ENCODE measurements at places on chromosomes 3 and 15.
A peak's percentile ranks its signal among the peaks of the same experiment; 100 is the strongest.

- DNase-seq = no peak
Observed at GRCh38 chr3:102105193-102105592, 255.9 kb downstream of the NFKBIZ start.

GRCh38 chr3:24270204-24270691 is 224.4 kb downstream of the THRB start:
- DNase-seq = no peak

GRCh38 chr3:192933779-192934460 is 16.3 kb upstream of the MB21D2 start:
- DNase-seq = no peak

DNA sequence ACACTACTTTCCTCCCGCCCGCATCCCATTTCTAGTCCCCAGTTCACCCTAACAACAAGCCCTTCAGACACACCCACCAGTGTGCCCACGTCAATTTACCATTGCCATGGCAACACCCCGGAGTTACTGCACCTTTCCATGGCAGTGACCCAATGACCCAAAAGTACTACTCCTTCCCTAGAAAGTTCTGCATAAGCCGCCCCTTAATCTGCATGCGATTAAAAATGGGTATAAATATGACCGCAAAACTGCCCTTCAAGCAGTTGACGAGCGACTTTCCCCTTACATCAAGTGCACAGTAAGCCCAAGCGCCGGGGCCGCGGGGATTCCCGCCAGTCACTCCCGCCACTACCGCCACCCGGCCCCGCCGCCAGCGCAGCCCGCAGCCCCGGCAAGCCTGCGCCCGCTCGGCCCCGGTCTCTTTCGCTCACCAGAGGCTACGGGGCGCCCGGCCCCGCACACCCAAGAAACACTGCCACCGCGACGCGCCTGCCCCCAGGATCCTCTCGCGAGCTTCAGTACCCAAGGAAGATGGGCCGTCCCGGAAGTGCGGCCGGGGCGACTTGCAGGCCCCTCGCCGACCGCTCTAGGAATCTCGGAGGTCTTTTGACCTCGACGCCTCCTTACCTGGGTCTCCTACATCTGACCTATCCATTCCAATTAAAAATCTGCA is 27.2 kb upstream of the ZNF502 start:
- DNase-seq = peak; percentile 4

GRCh38 chr3:189737071-189737470 is 105.9 kb downstream of the TP63 start:
- DNase-seq = no peak

- no peak for DNase-seq
Observed at GRCh38 chr3:47813551-47814177, 10.7 kb downstream of the DHX30 start.

DNA sequence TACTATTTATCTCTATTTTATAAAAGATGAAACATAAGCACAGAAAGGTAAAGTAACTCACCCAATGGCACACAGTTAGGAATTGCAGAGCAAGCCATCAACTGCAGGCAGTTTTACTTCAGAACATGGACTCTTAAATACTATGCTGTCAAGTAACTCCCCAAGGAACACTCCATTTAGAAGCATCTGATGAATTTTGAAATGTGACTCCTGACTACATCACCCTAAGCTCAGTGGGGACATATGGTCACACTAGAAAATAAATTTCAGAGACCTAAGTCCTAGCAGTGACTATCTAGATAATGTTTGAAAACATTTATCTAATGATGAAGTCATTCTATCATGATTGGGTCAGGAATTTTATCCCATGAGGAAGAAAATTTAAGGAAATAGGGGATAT is 272.8 kb upstream of the ARRDC4 start:
- DNase-seq = no peak

GRCh38 chr3:136696797-136697196 is 55.4 kb downstream of the STAG1 start:
- no peak for DNase-seq

- DNase-seq = no peak
Observed at GRCh38 chr15:99671926-99672635, 61.2 kb downstream of the LYSMD4 start.

GRCh38 chr3:4795905-4796304 is 183.3 kb upstream of the BHLHE40 start:
- DNase-seq = no peak

- DNase-seq = no peak
Observed at GRCh38 chr15:43518197-43518761, 871 bp downstream of the MAP1A start.

DNA sequence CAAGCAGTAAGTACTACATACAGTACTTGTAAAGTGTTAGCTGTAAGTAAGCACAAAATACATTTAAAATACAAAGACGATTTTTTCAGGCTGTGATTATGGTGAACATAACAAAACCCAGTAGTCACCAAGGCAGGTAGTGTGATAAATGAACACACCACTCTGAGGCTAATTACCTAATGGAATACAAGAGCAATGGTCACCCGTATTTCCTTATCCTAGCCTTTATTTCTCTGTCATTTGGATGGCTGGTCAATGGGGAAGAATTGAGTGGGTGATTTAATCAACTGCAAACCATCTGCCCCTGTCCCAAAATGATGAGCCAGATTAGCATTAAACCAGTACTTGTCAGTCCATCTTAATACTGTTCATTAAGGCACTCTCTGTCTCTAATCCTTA is 89.2 kb upstream of the CGNL1 start:
- DNase-seq = no peak

- no peak for DNase-seq
Observed at GRCh38 chr3:79018265-79018664, 749.5 kb downstream of the ROBO1 start.

- DNase-seq = no peak
Observed at GRCh38 chr15:66151809-66152208, 101.7 kb downstream of the MEGF11 start.

GRCh38 chr3:189301479-189301878 is 129.7 kb downstream of the TPRG1 start:
- DNase-seq = no peak

GRCh38 chr3:63193647-63194046 is 84.5 kb upstream of the SYNPR start:
- no peak for DNase-seq

DNA sequence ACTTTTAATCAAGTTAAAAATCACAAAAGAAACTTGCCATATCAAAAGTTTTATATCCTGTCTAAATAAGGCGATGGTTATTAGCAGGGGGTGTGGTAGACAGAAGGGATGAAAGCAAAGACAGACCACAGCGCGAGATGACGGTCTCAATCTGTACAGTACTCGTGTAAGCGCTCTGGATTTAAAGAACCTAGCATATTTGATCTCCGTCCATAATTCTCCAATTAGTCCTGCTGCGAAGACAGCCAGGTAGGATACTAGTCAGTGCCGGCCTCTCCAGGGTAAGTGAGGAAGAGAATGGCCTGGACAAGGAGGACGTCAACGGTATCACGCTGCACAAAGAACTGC is 701 bp downstream of the SGO1 start:
- DNase-seq = peak; percentile 5

DNA sequence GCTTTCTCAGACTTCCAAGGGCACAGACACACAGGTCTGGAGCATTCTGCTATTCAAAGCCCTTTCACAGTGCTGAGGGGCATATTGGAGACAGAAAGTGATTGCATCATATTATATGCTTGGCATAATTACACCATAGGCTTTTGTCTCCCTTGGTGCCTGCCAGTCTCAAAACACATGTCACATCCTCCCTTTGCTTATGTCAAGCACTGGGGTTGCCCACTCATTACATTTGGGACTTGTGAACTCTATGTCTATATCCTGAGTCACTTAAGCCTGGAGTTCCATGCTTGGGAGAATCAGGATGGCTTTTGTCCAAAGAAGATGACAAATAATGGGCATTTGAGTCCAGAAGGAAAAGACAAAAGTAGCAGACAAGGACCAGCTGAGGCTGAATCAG is 12.3 kb upstream of the PDZRN3 start:
- DNase-seq = no peak

- DNase-seq = no peak
Observed at GRCh38 chr15:52406601-52407000, 111.0 kb upstream of the MYO5C start.

GRCh38 chr3:115728013-115728412 is 104.7 kb downstream of the GAP43 start:
- DNase-seq = no peak

DNA sequence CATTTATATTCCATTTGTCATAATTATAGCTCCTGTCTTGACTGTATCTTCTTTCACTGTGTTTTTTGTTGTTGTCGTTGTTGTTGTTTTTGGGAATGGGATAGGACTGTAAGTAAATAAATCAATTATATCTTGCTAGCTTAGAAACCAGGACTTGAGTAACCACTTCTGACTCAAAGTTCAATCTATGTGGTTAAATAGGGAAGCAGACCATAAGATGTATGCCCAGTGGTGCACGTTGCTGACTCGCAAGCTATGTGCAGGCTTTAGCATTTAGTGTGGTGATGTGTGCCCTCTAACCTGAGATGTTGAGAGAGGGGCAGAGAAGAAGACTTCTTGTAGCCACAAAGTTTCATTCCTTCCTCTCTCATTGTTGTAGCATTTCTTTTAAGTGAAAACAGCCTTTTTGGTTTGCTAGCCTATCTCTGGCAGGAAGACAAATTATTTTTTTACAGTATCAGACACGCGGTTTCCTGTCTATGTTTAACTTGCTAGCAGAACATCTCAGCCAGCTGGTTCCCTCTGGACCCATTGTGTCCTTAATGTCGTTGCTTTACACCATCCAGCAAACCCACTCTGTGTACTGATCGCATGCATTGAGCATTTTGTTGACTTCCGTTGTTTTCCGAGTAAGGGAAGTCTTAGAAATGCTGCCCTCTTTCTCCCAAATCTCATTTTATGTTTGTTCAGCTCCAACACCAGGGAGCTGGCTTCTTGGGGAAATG is 52.1 kb downstream of the TGFBR2 start:
- DNase-seq = peak; percentile 43

DNA sequence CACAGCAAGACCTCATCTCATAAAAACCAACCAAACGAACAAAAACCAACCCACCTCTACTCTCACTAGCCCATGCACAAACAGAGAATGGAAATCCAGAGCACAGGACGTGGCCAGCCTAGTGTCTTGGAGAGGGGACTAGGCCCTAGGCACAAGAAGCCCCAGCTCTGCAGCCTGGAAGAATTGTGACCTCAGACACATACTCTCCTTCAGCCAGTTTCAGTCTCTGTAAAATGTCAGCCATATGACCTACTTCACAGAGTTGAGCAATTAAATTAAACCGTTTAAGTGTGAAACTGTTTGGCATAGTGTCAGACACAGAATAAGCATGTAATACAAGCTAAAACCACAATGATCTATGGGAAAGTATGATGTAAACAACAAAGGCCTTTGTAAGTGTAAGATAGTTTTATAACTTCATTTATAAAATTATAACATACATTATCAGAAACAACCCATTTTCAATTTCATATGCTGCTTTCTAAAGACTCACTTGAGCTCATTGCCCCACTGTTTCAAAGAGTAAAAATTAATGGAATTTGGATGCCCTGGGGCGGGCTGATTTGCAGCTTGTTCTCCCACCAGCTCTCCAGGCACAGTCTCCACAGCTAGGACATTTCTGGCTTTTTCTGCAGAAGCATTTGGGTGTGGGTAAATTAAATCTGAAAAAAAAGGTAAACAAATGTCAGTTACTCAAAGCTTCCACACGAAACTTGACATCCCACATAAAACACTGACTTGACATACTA is 32.9 kb downstream of the TBC1D2B start:
- no peak for DNase-seq

- no peak for DNase-seq
Observed at GRCh38 chr3:65284961-65285360, 597.2 kb upstream of the ADAMTS9 start.

DNA sequence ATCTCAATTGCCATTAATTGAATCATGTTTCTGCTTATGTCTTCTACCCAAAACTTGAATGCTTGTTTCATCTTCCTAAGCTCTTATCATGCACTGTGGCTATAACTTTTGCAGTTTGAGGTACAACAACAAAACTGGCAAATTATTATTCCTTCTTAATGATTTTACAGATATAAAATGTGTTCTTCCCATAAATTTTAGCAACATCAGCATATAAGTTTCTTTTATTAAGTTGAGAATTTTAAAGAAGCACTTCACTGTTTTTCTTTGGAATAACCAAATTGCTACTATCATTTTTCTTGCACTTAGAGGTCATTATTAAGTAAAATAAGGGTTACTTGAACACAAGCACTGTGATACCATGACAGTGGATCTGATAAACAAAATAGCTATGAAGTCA is 862.6 kb upstream of the CADM2 start:
- no peak for DNase-seq

- no peak for DNase-seq
Observed at GRCh38 chr3:150059729-150060128, 89.0 kb upstream of the PFN2 start.

GRCh38 chr15:73908030-73908821 is 18.0 kb upstream of the LOXL1 start:
- peak; percentile 67 for DNase-seq

- no peak for DNase-seq
Observed at GRCh38 chr3:49454898-49455681, 15.0 kb upstream of the DAG1 start.

- DNase-seq = no peak
Observed at GRCh38 chr3:2934541-2934940, 175.6 kb downstream of the IL5RA start.

DNA sequence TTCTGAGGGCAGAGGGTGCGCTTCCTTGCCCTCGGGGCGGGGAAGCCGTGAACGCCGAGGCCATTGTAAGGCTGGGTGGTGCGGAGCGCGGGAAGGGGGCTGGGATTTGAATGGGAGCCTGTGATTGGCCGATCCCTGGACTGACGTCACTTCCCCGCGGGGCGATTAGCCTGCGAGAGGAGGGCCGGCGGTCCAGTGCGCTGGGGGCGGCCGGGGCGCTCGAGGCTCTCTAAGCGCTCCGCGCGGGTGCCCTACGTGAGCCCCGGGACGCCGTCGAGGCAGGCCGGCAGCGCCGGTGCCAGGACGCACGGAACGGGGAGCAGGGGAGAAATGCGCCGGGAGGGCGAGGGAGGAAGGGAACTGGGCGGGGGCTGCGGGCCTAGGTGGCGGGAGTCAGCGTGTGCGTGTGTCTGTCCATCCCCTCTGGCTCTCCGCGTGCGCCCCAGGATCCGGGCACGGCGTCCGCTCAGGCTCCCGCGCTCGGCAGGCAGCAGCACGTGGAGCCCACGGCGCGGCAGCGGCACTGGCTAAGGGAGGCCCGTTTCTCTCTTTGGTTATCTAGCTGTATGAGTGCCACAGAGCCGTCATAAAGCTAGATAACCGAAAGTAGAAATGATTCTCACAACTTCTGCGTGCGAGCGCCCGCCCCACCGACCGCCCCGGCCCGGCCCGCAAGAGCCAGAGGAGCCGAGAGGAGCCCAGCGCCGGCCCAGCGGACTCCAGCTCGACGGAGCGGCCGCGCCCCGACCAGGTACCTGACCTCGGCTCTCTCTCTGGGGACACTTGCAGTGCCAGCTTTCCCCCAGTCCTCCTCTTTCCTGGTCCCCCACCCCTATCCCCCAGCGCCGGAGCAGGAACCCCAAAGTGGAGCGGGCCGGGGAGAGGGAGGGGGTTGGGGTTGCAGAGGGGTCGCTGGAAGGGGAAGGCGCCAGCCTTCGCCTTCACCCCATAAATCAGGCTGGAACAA is 33.1 kb upstream of the POLG start:
- DNase-seq = no peak

All from stimulated activated naive CD4-positive, alpha-beta T cell treated with Interleukin-2 at 50 U/mL for 16 hours (primary cell).